Stimulated activated CD4-positive, alpha-beta T cell treated with anti-CD3 and anti-CD28 coated beads, Interleukin-1b, Interleukin-23, amount 100 ng/mL, for 1 hour (primary cell): ENCODE measurements at places on chromosomes 3 and 15.

- DNase-seq, result no peak
Observed at GRCh38 chr3:39113291-39113690, 5.8 kb downstream of the TTC21A start.

- no peak for DNase-seq
Observed at GRCh38 chr3:126166009-126166408, 14.4 kb downstream of the ALDH1L1 start.

DNA sequence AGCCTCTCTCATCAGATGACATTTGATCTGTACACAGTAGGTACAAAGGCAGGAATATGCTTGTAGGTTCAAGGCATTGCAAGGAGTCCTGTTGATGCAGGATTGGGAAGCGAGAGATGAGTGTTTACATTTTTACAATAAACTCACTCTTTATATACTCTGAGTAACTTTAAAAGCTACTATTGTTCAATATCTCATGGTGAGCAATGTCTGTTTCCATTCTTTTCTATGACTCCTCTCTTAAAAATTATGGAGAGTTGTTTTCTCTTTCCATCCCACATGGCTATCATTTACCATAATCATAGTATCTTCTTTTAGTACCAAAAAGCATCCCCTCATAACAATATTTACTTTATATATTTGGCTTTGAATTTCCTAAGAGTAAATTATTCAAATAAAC lies 314.0 kb upstream of the CDIN1 start:
- no peak for DNase-seq

DNA sequence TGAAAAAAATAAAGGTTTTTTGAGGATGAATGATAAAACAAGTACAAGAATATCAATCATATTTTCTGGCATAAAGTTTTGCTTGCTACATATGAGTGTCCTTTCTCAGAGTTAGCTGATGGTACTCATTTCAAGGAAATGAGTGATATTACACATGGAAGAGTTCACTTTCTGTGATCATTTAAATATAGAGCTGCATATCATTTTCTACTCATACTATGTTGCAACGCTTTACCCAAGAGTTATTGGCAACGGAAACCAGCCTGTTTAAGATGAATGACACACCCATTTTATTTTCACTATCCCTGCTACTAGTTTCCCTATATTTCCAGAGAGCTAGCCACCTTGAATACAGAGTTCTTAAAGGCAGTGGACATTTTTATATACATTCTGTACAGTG lies 35.4 kb upstream of the RBMS3 start:
- DNase-seq, result no peak

DNA sequence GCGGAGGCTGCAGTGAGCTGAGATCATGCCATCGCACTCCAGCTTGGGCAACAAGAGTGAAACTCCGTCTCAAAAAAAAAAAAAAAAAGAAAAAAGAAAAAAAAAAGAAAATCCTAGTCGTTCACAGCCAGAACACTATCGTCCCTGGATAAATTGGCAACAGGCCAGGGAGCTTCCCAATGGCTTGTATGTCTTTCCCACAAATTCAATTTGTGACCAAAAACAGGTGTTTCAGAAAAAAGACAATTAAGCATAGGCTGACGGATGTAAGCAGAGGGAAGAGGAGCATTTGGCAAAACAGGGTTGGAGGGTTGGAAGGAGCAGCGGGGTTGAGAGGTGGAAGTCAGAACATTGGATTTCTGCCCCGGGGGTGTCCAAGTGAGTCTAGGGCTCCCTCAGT lies 8.5 kb downstream of the EPB42 start:
- DNase-seq, result no peak

DNA sequence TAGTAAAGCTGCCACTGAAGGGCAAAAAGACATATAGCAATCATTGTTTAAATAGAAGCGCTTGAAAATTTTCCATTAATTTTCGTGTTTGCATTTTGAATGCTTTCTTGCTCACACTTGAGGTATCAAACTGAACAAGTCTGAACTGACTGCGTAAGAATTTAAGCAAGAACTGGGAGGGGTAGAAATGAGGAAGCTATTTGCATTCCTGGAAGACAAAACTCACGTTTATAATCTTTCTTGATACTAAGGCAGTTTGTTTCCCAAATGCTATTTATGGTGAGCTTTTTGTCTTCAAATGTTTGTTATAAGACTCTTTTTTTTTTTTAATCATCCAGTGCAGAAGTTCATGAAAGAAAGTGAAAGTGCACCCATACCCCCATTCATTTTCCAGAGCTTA lies 499.8 kb upstream of the TPRG1 start:
- DNase-seq, result no peak

- DNase-seq, result no peak
Observed at GRCh38 chr3:188687389-188687788, 484.4 kb upstream of the TPRG1 start.

GRCh38 chr15:29058903-29059539 lies 173.2 kb downstream of the APBA2 start:
- no peak for DNase-seq

GRCh38 chr3:99909714-99910495 lies 92.2 kb downstream of the CMSS1 start:
- no peak for DNase-seq

DNA sequence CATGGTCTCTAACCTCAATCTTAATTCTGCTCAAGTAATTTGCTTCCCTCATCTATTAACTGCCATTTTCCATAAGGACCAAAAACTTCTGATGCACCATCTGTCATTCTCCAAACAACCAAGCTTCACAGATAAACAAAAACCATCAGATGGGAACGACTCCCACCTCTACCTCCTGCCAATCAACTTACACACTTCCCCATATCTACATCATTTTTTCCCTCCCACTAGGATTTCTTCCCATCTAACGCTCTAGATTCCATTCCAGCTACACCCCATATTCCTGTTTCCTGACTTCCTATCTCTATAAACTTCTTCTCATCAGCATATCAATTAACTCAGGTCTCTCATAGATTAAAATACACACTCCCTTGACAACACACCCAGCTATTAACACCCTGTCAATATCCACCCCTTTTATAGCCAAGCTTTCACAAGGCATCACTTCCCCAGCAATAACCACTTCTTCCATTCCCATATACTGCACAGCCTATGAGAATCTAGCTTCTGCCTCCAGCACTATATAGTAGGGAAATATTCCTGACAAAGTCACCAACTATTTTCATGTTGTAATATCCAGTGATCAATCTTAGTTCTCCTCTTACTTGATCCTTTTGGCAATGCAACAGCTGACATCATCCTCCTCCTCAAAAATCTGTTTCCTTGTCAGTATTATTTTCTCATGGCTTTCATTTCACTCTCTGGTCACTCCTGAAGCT lies 39.2 kb downstream of the SNX4 start:
- no peak for DNase-seq

- DNase-seq, result no peak
Observed at GRCh38 chr15:81962482-81962881, 83.3 kb downstream of the MEX3B start.

GRCh38 chr3:34256021-34256420 lies 457.6 kb downstream of the PDCD6IP start:
- no peak for DNase-seq

- DNase-seq, result no peak
Observed at GRCh38 chr3:36903119-36903882, 41.6 kb downstream of the TRANK1 start.

GRCh38 chr3:142866841-142867631 lies 21.8 kb downstream of the PCOLCE2 start:
- DNase-seq, result no peak

DNA sequence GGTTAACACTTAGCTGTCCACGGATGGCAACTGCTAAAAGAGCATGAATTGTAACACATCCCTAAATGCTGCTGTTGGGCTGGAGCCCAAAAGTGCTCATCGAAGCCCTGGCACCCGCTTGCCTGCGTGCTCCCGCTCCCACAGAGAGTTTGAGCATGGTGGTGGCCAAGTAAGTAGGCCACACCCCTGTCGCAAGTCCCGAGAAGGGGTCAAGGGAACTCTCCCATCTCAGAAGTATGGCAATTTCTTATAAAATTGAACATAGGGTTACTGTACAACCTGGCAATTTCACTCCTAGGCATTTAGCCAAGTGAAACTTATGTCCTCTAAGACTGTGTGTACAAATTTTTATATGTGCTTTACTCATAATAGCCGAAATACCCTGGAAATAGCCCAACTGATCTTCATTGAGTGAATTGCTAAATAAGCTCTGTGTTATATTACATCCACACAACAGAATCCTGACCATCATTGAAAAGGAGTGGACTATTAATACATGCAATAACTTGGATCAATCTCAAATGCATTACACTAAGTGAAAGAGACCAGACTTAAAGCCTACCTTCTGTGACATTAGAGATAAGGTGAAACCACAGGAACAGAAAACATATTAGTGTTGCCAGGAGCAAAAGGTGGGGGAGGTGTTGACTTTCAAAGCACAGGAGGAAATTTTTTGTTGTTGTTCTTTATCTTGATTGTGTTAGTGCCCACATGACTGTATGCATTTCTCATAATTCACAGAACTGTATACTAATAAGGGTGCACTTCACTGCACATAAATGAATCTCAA lies 1.5 kb upstream of the GCSAM start:
- DNase-seq, result no peak

DNA sequence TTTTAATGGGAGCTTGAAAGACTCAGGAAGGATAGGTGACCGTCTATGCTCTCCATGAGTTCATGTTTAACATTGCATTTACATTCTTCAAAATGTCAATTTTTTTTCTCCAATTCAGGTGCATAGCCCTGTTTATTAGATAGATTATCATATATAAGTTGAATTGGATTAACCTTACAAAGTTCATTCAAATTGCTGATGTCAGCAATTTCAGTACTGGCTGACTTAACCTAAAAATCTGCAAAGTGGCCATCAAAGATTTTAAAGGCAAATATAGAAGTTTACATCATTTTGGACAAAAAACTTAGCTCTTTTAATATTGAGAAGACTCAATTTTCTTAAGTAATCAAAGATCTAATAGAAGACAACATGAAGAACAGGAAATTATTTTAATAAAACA lies 57.8 kb downstream of the MINDY4B start:
- no peak for DNase-seq

DNA sequence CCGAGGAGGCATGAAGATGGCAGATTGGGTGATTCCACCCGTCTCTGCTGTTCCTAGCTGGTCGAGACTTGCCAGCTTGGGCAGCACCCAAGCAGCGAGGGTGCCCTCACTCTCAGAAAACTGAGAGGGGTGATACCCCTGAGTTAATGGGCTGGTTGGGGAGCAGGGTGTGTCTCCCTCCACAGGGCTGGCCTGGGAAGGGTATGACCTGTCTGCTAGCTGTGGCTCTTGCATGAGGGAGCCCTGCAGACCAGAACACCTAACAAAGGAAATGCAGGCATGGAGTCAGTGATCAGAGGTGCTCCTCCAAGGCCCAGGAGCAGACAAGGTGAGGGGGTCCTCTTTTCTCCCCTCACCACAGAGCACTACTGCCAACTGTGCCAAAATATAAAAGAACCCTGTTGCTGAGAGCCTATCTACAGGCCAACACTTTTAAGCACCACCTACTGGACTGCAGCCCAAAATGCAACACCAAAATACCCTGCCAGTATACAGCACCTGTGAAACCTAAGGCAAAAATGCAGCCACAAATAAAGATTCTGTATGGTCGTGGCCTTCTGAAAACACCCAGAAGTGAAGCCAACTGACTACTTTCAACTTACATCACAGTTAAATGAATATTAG lies 35.8 kb upstream of the PPM1L start:
- DNase-seq, result no peak

GRCh38 chr15:83769411-83769999 lies 115.6 kb downstream of the ADAMTSL3 start:
- no peak for DNase-seq

DNA sequence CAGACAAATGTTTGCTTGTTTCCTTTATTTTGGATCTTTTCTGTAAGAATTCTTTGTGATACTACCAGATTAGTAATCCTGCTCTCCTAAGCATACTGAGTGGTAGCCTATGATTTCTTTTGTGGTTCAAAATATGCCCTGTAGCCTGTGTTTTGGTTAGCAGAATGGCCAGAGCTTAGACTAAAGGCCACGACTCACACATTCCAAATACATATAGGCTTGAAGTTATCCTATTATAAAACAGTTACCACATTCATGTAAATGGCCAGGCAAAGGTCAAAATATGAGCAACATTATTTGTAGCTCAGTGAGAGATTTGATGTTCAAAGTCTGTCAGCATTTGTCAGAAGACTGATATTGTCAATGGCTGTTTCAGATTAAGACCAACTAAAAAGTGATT lies 84.5 kb downstream of the MITF start:
- DNase-seq, result no peak

DNA sequence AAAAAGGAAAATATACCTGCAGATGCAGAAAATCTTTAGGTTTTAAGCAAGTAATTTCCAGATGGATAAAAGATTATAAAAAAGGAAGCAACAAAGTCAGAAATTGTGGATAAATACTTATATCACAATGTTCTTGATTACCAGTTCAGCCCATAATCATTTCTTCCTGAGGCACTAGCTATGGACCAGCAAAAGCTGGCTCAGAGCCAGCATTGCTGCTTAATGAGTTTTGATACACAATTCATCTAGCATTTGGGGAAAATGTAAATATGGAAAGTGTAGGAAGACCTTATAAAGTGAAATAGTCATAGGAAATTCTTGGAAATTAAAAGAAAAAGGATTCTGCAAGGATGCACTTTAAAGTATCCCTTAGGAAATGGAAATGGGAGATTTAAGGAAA lies 168.3 kb upstream of the GBE1 start:
- DNase-seq, result no peak

DNA sequence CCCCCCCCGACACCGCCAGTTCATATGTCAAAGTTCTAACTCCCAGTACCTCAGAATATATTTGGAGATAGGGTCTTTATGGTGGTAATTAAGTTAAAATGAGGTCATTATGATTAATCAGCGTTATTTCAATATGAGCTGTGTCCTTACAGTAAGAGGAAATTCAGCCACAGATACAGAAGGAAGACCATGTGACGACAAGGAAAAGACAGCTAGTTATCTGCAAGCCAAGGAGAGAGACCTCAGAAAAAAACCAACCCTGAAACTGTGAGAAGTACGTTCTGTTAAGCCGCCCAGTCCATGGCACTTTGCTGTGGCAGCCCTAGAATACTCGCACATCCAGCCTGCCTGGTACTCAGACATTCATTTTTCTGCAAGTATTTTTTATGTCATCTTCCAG lies 62.3 kb upstream of the ARL8B start:
- DNase-seq, result no peak

DNA sequence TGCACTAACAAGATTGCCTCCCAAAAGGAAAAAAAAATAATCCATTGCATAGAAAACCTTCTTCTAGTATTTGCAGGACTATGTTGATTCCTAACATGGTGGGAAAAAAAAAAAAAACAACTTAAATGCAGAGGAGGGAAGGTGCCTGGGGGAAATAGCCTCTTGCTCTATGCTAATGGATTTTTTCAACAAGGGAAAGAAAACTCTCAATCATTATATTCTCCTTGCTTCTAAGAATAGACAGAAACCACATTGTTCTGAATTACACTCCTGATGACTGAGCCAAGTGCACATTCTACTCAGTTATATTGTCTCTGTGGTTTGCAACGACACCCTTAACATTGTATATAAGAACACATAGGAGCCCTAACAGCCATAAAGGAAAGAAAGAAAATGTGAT lies 760.2 kb downstream of the NAALADL2 start:
- DNase-seq, result no peak

DNA sequence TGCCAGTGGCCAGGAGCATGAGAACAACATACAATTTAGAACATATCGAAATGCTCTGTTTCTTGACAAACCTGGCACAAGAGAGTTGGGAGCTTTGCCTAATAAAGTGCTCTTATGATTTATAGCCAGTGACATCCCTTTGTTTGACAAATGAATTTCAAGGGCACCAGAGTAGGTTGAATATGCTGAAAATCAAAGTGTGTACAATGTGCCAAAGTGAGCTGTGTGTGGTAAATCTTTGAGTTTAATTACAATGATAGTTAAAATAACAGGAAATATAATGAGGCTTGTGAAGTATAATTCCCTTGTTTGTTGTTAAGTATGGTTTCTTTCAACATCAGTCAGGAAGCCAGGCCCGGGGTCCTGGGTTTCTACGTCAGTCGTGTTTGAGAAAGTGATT lies 211.9 kb downstream of the EBLN2 start:
- DNase-seq, result no peak
